Stimulated activated CD4-positive, alpha-beta T cell treated with anti-CD3 and anti-CD28 coated beads, Interleukin-15, amount 100 ng/mL, for 1 hour (primary cell): ENCODE measurements at places on chromosomes 2 and 18.

DNA sequence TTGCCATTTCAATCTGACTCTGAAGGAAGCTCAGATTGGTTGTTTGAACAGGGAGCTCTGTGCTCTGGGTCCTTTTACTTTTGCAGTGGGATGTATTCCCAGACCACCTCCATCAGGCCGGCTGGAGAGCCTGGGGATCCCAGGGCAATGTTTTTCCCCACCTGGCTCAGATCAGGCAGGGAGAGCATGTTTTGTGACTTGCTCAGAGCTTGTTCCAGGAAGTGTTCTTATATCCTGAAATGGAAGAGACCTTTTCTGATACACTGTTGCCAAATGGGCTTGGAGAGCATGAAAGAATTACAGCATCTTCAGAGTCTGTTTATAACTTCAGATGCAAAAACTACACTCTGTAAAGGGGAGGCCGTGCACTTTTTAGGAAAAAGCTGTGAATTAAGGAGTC is 56.0 kb downstream of the LIPG start:
- DNase-seq = no peak

DNA sequence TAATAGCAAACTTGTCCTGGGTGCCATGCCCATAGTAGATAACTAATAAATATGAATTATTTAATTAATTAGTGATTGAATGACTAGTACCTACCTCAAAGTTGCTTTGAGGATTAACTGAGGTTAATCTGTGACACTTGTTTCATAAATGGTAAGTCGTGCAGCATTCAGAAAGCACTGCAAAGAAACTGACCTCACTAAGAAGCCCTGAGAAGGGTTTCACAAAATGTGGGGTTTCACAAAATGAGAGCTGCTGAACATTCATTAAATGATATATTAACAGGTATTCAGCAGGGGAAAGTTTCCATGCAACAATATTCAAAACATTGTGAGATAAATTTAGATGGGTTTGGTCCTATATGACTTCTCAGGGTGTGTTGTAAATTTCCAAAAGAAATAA is 236.2 kb downstream of the OSR1 start:
- no peak for DNase-seq

DNA sequence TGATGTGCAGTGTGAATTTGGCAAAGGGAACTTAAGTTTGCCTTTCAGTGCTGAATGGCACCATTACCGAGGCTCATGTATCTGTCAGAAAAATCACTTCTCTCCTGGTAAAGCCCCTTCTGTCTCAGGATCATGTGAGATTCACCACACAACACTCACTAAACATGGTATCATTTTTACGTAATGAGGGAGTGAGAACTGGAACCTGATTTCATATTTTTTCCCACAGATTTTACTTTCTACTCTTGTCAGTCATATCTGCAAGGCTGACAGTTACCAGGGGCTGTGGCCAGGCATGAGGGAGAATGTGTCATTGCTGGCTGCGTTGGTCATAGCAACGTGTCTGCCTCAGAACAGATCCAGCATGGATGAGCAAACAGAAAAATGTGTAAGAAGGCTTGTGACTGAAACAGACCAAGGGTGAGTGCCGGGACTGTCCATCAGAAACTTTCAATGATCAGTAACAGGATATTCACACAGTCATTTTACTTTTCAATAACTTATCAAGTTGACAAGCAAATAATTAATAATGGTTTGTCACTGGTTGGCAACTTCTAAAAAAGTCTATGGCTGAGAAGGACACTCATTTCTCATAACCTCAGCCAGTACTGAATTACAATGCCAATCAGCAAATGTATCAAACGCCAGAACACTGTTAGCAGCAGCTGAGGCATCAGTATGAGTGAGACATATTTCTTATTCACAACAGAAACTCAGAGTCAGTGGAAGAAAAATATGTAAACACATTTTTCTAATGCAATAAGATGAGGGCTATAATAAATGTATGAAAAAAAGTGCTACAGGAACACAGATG is 100.5 kb downstream of the CDC42EP3 start:
- DNase-seq = no peak

- DNase-seq = no peak
Measured at GRCh38 chr18:23384778-23385736, 68.0 kb upstream of the RIOK3 start.

DNA sequence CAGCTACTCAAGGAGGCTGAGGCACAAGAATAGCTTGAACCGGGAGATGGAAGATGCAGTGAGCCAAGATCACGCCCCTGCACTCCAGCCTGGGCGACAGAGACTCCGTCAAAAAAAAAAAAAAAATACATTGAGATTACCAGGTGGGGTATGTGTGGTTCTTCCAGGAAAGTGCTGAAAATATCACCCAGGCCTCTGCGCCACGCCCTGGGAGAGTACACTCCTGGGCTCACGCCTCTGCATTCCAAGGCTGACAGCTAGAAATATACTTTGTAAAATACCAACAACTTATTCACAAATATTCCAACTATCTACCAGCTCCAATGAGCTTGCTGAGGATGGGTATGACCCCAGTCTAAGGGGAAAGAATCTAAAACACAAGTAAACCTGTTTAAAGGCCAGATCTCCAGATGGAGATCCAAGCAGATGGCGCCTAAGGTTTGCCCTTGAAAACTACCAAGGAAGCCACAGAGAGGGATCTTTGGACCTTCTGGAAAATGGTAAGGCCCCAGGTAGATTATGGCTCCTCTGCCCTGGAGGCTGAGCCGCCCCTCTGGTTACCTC is 21.6 kb upstream of the B3GNT7 start:
- no peak for DNase-seq

DNA sequence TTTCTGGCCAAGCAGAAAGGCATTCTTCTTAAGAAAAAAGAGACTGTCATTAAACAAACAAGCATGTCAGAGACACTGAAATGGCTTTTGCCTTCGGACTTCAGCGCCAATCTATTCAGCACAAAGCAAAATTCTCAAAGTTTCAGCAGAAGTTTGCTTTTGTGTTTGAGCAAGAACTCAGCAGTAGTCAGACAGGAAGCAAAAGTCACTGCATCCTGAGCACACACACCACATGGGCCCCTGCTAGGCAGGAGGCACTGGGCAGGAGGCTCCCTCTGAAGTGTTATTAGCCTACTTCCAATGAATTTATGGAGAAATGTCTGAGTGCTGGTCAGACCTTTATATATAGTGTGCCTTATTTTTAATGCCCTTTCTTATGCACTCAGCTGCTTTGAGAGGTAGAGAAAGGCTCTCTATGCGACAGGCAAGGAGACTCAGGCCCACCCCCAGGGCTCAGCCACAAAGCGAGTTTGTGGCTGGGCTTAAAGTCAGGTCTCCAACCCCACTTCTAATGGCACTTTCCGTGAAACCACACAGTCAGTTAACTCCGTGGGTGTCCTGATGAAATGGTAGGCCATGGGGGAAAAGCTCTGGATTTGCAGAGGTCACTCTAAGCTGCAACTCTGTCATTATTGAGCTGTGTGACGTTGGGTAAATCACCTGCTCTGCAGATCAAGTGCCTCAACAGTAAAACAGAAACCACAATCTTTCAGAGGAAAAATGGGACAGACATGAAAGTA is 161.0 kb upstream of the TMEM200C start:
- DNase-seq = no peak

DNA sequence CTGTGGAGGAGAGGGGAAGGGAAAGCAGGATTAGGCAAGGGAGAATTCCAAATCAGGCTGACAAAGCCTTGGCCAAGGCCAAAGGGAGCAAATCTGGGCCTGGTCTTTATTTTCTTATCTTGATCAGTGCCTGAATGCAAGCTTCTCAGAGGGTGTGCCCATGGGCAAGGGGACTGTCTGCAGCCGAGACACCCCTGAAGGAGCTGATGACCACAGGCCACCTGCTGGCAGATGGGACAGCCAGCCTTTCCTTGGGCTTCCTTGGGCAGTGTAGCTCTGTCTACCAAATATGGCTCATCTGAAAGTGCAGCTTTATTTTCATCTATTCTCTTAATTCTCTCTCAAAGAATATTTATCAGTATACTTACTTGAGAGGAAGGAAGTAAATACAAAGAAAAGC is 117.0 kb downstream of the PKP4 start:
- DNase-seq = no peak

DNA sequence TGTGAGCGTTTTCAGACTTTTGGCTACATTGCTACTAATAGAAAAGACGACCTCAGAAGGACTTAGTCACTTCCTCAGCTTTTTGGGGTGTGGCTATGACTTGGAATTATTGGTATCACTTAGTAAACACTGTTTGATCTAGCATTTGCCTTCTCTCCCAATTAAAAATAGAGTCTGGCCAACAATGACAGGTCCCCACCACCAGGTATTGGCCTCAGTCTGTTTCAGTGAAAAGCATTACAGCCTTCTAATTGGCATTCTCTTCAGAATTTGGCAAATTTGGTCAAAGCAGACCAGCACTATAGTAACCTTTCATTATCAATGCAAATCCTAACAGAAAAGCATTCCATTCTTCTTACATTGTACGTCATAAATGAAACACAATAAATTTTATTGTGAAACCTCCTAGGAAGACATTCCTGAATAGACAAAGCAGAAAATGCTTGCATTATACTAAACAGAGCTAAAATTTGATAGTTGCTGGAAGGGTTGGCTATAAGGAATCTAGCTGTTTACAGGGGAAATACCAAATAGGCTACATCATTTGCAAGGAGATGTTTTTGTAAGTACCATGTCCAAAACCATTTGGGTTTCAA is 613.9 kb downstream of the IRS1 start:
- DNase-seq = no peak

GRCh38 chr2:47485751-47486300 is 82.9 kb downstream of the MSH2 start:
- no peak for DNase-seq

DNA sequence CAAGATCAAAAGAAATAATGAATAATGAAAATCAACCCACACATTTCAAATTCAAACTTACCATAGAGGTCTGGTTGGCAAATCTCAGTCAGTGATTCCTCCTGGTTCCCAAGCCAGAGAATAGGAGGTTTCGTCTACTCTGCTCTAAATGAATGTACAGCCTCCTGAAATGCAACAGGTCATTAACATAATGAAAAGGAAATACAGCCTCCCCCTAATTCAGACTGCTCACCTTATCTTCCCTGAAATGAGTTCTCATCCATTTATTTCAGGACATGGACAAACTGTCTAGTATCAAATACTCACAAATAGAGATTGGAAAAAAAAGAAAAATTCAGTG is 43.4 kb upstream of the CYTIP start:
- DNase-seq = no peak

- DNase-seq = no peak
Measured at GRCh38 chr2:128373451-128374000, 54.9 kb upstream of the HS6ST1 start.

- no peak for DNase-seq
Measured at GRCh38 chr2:196597531-196597930, 42.0 kb upstream of the CCDC150 start.

DNA sequence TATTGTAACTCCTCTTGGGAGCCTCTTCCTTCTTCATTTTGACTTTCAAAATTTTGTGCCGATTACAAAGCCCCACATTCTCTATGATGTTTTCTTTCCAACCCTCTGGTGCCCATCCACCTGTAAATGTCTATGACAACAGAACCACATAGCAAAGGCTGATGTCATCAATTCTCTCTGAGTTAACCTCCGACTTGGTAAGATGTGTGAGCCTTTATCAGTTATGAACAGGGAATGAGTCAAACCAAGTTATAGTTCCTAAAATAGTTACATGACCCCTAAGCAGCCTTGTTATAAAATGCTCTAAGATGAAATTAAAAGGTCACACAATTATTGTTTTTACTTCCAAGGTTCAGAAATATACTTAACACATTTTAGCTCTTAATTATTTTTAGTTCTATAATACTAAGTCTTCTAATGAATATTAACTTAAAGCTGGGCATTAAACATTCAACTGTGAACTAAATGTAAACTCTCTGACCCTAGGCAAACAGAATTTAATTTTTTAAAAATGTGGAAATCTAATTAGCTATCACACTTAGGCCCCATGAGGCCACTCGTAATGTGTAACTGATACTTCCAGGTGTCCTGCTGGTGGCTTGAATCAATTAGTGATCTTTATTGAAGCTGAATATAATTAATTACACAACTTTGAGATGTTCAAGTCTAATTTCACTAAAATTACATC is 102.3 kb upstream of the CYRIA start:
- DNase-seq = no peak

DNA sequence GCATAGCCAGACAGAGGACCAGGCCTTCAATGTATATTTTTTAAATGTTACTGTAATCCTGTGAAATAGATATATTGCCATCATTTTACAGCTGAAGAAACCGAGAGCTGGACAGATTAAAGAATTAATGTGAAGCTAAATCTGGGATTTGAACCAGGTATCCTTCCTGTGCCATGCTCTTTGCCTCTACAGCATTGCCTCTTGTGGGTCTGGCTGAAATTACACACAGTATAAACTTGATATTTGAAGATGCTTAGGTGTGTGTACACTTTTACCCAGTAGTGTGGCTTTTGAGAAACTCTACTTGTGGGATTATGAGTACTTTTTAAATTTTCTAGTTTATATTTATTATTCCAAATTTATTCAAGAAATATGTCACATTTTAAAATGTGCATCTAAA is 264.5 kb downstream of the CNTNAP5 start:
- DNase-seq = no peak

DNA sequence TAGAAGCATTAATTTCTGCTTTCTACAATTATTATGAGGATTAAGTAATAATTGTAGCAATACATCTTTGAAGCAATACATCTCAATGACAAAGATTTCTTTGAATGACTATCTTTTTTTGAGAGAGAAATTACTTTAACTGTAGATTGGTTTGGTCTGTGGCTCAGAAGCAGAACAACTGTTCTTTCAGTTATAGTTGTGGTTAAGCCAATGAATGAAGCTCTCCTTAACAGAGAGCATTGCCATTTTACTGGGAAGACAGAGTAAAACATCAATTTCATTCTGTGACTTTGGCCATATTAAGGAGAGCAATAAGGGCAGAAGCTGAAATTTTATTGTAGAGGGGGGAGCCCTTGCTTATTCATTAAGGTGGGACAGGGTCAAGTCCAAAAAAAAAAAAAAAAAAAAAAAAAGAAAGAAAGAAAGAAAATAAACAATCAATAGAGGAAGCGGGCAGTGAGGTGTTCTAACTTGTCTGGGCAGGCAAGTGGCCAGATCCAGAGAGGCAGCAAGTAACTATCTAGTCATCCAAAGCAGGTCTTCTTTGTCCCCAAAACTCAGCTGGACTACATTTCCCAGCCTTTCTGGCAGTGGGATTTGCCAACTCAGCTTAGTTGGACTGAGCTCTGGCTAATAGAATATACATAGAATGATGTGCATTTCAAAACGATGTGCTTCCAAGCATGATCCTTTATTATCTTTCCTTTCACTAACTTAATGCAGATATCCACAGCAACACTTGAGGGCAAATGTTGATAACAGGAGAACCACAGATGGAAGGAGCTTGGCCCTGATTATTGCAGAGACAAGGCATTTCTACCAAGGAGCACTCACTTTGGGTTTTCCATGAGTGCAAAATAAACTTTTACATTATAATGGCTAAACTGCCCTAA is 462.7 kb upstream of the CDH20 start:
- DNase-seq = no peak
